ENCODE measurements at places on chromosomes 7 and 10.

DNA sequence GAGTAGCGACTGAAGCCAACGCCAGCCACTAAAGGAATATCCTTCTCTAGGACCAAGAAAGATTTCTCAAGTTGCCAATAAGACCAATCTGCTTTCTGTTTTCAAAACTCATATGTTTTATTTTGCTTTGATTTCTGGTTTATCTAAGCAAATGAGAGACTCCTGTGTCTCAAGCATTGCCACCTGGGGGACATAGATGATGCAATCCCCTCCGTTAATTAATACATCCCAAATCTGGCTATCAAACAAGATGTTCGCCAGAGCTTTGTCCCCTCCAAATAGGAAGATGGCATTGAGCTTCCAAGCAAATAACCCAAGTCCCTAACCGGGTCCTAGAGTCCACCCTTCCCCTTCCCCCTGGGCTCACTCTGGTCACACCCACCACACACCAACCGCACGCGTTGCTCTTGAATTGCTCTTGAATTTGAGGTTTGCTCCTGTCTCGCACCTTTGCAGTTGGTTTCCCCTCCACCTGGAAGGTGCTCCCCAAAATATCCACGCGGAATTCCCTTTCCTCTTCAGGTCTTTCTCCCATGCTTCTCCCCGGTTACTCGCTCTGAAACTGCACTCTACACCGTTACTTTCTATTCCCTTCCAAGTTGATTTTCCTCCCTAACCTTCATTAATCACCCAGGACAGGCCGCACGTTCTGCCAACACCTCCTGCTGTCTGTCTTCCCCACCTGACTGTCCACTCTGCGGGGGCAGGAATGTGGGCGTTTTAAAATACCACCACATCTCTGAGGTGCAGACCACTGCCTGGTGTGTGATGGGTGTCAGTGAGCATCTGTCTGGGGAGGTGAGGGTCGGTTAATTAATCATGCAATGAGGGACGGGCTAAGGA is 64.1 kb upstream of the RNF32 start:
- DNase-seq, result no peak

DNA sequence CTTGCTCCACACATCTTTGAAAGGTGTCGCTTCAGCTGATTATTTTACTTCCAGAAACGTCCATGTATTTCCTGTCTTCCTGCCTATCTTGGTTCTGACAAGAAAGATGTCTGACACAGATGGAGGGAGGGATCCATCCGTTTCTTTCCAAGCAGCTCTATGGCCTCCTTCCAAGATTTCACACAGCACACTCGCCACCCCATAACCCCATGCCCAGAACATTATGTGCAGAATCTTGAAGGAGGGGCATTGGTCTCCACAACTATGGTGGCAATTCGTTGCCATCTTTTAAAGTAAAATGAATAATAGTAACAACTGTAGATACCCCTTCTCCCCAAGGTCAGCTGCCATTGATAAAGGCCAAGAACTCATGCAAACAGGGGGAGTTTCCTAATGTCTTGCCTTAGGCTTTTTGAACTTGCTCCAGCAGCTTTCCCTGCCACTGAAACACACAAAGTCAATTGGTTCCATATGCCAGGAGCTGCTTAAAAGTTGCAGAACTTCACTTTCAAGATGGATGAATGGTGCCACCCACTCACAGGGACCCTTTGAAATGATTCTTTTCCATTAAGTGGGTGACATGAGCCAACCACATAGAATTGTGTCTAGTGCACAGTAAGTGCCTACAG is 60.0 kb downstream of the VSTM4 start:
- no peak for DNase-seq

GRCh38 chr7:55468495-55468894 is 103.4 kb downstream of the LANCL2 start:
- DNase-seq, result no peak

DNA sequence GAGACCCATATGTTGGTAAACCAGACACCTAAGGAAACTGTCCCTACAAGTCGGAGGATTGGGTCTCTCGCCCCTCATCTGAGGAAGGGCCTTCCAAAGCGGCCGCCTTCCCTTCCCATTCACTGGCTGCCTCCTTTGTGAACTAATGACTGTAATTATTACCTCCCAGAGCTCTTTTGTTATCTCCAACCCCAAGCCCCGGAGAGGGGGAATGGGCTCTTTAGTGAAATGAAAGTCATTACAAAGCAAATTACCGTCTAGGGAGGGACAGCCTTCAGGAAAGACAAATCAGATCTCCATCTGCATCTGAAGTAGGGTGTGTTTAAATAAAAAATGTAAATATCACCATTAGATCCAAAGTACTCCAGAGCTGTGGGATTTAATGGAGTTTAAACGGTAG is 2.6 kb upstream of the GAD2 start:
- DNase-seq, result no peak

GRCh38 chr7:134014935-134015334 is 112.2 kb upstream of the LRGUK start:
- DNase-seq, result no peak

GRCh38 chr7:117872561-117873309 is 506 bp downstream of the CTTNBP2 start:
- DNase-seq, result no peak

GRCh38 chr10:6917125-6917524 is 337.0 kb upstream of the PRKCQ start:
- DNase-seq, result no peak

DNA sequence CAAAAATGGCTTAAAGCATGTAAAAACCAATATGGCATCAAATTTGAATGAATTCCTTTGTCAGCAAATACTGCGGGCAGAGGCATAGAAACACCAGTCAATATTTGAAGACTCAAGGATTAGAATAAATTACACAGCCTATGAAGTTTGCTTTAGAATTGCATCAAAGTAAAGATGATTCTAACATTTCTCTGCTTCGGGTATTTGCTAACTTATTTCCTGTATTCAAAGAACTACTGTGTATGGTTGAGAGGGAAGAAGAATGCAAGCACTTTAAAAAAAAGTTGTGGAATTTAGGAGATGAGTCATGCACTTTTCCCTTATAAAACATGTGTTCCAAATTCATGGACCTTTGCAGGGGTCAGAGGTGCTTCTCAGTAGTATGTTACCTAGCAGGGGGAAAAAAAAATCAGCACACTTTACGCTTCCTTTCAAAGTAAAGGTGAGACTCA is 90.1 kb downstream of the PIP4K2A start:
- DNase-seq, result no peak

- peak; percentile 17 for DNase-seq
Measured at GRCh38 chr7:108824840-108825580, 255.3 kb downstream of the DNAJB9 start.

GRCh38 chr7:106893591-106893990 is 28.5 kb downstream of the PIK3CG start:
- DNase-seq, result no peak

- DNase-seq, result no peak
Measured at GRCh38 chr10:125812128-125812750, 10.8 kb downstream of the UROS start.

- no peak for DNase-seq
Measured at GRCh38 chr10:101358706-101359300, 4.8 kb downstream of the BTRC start.

DNA sequence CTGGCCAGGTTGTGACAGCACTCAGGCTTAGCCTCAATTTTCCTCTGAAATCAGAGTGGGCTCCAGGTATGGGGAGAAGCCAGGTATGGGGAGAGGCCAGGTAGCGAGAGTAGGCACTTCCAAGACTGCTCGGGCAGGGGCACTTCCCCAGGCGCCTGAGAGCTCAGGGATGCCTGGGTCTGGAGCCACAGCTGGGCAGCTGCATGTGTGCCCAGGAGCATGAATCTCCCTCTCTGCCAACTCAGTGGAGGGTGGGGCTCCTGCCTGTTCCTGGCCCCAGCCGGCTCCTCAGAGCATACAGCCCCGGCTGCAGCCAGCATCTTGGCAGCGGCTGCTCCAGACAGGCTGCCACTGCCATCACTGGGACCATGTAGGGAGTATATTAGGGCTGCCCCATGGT is 313.9 kb downstream of the AUTS2 start:
- no peak for DNase-seq

GRCh38 chr10:127882801-127883459 is 9.8 kb downstream of the CLRN3 start:
- no peak for DNase-seq

GRCh38 chr10:14608381-14609001 is 166.2 kb downstream of the FAM107B start:
- no peak for DNase-seq

GRCh38 chr7:92547579-92547978 is 19.0 kb downstream of the RBM48 start:
- no peak for DNase-seq

- DNase-seq, result no peak
Measured at GRCh38 chr10:92024700-92025099, 101.1 kb downstream of the BTAF1 start.

DNA sequence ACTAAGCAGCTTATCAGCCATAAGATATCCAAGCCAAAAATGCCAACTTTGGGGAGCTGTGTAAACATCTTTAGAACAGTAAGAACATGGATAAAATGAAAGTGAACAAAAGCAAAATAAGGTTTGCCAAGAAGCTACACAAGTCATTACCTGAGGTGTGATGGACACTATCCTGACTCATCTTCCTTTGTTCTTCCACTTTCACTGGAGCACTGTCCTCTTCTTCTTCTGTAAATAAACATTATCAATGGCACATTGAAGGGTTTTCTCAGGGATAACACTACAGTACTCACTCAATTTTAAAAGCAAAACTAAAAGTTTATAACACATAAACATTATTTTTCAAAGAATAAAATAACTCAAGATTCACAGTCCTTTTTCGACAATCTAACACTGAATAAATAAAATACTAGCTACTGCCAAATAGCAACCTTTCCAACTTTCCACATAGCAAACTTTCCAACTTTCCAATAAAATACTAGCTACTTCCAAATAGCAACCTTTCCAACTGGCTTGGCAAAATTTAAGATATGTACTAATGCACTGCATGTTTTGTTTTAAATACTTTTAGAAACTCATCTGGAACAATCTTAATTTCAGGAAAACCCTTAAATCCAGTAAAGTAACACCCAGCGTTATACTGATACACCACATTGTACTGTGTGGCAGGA is 174.1 kb downstream of the SKAP2 start:
- DNase-seq, result no peak

- no peak for DNase-seq
Measured at GRCh38 chr7:128247108-128247507, 6.0 kb downstream of the LEP start.

DNA sequence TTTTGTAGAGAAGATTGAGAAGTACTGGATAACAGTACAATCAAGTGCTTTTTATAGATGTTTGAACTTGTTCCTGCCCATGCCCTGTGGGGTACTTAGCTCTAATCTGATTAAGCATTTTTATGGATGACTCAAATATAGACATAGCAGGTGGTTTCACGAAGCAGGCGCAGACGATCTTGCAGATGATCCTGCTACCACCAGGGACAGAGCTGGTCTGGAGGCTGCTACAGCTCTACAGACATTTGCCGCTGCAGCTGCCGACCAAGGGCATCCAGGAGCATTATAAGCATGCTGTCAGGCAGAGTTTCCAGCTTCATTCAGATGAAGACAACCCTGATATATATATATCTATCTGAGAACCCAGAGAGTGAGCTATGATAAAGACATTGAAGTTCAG is 650.4 kb downstream of the NXPH1 start:
- DNase-seq, result no peak

DNA sequence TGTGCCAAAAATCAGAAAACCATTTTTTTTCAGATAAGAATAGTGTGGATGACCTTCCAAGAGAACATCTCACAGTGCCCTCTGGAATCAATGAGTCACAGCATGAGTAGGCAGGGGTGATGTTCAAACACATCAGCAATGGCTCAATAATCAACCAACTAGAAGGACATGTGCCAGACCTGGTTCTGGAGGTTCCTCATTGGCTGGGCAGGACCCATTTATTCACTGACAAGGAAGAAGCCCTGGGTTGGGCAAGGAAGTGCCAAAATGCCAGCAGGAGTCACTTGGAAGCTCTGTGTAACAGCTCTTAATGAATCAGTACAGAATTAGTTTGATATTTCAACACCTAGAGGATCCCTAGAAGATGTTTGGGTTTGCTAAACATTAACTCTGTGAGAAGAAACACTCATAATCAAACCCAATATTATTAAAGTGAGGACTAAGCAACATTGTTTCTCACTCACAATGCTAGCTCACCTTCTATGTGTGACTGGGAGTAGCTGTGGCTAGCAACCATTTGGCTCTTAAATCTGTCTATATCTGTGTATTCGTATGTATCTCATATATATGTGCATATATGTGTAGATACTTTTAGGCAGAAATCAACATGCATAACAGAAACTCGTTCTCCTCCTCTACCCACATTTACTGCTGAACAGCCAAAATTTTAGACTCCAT is 72.3 kb upstream of the APBB1IP start:
- DNase-seq, result no peak

GRCh38 chr7:1952169-1952760 is 280.5 kb downstream of the MAD1L1 start:
- no peak for DNase-seq

- DNase-seq, result no peak
Measured at GRCh38 chr10:119029613-119030420, at the start of gene NANOS1. Gene NANOS1, plus strand, starts transcription at chr10:119029714. Its CDS starts 88 bp downstream, at chr10:119029802.

DNA sequence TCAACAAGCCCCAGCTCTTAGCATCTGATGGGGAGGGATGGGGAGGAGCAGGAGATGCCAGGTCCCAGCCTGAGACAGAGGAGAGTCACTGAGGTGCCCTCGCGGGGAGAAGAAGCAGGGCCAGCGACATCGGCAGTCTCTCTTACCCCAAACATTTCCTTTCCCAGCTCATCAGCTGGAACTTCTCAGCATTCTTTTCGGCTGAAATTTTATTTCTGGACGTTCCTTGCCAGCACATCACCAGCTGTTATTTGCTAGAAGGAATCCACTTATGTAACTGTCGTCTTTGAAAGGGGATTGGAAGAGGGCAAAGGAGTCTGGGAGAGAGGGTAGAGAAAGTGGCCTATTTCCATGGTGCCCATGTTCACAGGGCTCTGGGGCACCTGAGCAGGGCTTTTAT is 101.0 kb upstream of the SHH start:
- DNase-seq, result no peak

- DNase-seq, result no peak
Measured at GRCh38 chr7:95547361-95548348, 48.7 kb downstream of the PDK4 start.

- DNase-seq, result no peak
Measured at GRCh38 chr10:97825020-97825760, 24.5 kb upstream of the GOLGA7B start.

DNA sequence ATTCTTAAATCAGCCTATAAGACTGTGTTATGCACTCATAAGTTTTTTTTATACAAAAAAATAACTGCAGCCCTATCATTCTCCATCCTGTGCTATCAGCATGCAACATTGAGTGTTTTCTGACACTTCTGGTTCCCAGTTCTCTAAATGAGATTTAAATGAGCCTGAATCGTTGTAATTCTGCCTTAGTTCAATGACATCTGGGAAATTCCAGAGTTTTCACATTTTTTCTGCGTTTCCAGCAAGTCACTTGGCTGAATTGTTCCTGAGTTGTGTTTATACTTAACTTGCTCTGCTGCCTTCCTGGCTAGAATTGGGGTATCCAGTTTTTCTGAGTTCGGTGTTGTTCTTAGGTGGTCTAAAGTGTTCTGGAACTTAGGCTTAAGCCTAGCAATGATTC is 636.1 kb upstream of the FZD8 start:
- no peak for DNase-seq
